ENCODE measurements at places on chromosomes 4 and X. TPM values are rescaled to one million over a fixed set of nuclear protein-coding genes. Genes with fewer than 3 reads are reported as not detected.

The SHOX gene
- not detected for polyA plus RNA-seq

The CD99L2 gene
- 12.7 TPM for polyA plus RNA-seq

The CLDN22 gene
- polyA plus RNA-seq: not detected

The C1QTNF7 gene
- not detected for polyA plus RNA-seq

Data from K562 (cell line).